RPMI7951 (cell line): ENCODE measurements at places on chromosomes 6 and 20. TPM values are rescaled to one million over a fixed set of nuclear protein-coding genes. Genes with fewer than 3 reads are reported as not detected.
A peak's percentile ranks its signal among the peaks of the same experiment; 100 is the strongest.

- DNase-seq = peak; percentile 46
These were observed 41.0 kb upstream of the FAM50B start for GRCh38 chr6:3808199-3808598.

DNA sequence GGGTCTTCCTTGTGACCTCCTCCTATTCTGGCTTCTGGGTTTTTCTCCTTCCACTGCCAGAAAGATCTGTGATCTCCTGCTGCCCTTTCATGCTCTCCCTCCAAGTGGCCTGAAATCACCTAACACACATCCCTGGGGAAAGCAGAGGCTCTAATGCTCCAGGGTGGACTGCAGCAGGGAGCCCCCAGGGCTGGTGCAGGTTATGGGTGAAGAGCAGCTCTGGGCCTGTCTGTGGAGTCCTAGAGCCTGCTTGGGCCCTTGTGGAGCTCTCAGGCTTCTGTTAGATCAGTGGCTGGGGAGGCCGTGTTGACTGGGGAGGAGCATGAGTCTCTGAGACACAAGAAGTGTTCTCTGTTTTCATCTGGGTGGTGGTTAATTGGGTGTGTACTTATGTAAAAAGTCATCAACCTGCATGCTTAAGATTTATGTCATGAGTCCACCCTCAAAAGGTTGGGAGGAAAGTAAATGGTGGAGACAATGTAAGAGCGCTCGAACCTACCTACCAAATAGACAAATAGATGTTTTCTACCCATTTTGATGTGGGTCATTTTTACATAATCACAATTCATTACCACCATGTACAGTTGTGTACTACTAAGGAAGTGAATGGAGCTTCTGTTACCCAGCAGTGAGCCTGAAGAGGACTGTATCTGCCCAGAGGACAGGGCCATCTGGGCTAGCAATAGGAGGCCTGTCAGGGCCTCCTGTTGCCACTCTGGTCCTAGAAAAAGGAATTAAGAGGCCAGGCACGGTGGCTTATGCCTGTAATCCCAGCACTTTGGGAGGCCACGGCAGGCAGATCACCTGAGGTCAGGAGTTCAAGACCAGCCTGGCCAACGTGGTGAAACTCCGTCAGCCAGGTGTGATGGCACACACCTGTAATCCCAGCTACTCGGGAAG is 32.0 kb upstream of the RNF8 start:
- DNase-seq = no peak

DNA sequence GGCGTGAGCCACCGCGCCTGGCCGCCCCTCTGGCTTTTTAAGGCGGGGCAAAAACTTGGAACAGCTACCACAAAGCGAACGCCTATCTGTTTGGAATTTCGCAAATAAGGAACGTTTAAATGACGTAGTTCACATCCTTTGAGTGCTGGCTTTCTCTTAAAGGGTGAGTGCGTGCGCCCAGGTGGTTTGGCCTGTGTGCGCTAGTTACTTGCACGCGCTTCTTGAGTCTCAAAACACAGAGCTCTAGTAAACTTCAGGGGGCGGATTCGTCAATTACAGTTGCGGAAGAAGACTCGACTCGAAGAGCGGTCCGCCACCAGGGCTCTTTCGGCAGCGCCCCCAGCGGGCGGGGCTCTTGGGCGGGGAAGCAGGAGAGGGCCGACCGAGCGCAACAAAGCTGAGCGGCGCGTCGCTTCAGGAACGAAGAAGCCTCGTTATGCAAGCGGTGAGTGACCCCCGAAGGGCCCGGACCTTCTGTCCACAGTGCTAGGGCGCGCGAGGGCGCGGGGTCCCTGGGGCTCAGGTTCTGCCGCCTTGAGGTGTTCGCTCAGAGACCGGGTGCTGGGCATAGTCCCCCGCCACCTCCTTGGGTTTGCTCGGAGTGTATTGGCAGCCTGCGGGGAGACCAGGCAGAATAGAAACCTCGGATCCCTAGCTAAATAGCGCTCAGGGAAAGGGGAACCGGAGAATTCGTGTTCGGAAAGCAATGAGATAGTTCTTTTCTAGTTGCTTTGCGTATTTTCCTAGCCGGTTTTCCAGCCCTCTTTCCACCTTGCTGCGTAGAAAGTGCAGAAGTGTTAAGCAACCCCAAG is at the start of gene SYCP2L:
Gene SYCP2L (plus strand): TSS at position 362 of the 812 bp plus-strand sequence. CDS start 75 bp downstream, at position 437.
- peak; percentile 82 for DNase-seq

- DNase-seq = no peak
These were observed 6.8 kb downstream of the HSPA12B start for GRCh38 chr20:3739054-3739925.

Gene ABRACL
- total RNA-seq = 60.0 and 63.2 TPM in 2 replicates

GRCh38 chr6:17267566-17267965 is 13.6 kb upstream of the RBM24 start:
- DNase-seq = peak; percentile 31
